ENCODE measurements at places on chromosomes 11 and 22.

GRCh38 chr11:12161603-12162350 lies 51.4 kb downstream of the MICAL2 start:
- DNase-seq: no peak

DNA sequence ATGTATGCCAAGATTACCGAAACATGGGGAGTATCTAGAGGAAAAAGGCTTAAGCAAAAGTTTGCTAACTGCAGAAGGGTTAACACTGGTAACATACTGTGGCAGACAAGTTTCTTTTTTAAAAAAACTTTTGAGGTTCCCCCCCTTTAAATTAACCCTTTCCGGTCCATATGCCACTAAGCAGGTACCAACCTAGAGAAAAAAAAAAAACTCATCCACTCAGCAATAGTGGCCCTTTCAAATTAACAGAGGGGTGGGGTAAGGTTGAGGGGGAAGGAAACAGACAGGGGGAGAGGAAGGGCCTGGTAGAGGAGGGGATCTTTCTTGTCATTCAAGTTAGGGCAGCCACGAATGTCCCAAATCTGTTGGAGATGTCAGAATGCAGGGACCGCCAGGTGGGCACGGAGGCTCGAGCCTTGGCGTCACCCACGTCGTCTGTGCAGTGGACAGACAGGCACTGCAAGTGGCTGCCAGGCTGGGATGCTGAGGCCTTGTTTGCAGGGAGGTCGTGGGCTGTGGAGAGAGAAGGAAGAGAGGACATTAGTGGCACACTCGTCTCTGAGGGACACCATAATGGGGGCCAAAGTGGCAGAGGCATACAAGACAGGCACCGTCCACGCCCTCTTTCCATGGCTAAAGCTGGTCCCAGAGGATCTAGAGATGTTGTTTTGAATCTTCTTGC lies 50.8 kb downstream of the MN1 start:
- no peak for DNase-seq

DNA sequence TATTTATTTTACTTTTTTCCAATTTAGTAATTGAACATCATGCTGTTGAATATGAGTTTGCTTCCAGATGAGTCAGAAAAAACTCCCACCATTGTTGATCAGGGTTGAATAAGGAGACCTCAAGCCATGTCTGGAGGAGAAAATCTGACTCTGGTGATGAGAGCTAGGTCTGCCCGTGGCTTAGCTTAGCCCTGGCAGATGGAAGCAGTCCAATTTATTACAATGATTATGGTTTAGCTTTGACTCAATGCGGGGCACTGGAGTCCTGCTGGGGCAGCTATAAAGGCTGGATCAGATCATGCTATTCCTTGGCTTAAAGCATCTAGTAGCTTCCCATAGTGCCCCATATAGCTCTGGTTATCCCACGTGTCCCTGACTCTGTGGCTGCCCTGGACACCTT lies 506.5 kb downstream of the MN1 start:
- DNase-seq: no peak

- no peak for DNase-seq
Observed at GRCh38 chr22:34781681-34782080, 284.3 kb upstream of the ISX start.

DNA sequence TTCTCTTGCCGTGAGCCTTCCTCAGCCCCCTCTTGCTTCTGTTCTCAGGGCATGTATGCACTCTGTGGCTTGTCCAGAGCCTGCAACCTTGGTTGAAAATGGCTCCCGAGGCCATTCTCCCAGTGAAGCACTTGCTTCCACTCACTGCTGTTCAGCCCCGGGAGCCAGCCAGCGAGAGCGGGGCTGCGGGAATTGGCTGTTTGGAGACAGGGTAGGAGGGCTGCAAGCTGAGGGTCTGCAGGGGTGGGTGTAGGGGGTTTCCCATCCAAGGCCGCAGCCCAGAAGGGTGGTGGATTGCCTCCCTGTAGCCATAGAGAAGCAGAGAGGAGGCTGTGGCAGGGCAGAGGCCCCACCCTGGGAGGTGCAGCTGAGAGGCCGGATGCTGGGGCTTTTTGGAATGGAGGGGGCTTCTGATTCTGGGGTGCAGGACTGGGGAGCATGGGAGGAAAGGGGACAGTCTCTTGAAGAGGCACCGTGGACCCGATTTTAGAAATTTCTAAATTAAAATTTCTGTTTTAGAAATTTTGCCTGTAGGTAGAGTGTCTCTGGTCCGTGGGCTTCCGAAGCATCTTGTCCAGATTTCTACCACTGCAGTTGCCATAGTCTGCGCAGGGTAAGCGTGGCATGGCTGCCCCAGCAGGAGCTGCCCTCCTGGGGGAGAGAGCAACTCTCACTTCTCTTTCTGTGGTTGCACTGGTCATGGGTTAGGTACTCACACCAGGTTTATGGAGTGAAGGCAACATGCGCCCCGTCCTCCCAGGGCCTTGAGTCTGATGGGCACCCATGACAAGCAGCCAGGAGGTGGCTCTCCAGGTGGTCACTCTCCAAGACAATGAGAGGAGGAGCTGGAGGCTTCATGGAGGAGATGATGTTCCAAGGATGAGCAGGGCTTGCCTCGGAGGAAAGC lies 100.2 kb downstream of the TBC1D22A start:
- DNase-seq: no peak

- DNase-seq: no peak
Observed at GRCh38 chr22:38729946-38730345, 24.2 kb downstream of the GTPBP1 start.

- no peak for DNase-seq
Observed at GRCh38 chr11:75582506-75582894, 20.4 kb downstream of the SERPINH1 start.

- no peak for DNase-seq
Observed at GRCh38 chr11:85348945-85349344, 278.2 kb downstream of the DLG2 start.

DNA sequence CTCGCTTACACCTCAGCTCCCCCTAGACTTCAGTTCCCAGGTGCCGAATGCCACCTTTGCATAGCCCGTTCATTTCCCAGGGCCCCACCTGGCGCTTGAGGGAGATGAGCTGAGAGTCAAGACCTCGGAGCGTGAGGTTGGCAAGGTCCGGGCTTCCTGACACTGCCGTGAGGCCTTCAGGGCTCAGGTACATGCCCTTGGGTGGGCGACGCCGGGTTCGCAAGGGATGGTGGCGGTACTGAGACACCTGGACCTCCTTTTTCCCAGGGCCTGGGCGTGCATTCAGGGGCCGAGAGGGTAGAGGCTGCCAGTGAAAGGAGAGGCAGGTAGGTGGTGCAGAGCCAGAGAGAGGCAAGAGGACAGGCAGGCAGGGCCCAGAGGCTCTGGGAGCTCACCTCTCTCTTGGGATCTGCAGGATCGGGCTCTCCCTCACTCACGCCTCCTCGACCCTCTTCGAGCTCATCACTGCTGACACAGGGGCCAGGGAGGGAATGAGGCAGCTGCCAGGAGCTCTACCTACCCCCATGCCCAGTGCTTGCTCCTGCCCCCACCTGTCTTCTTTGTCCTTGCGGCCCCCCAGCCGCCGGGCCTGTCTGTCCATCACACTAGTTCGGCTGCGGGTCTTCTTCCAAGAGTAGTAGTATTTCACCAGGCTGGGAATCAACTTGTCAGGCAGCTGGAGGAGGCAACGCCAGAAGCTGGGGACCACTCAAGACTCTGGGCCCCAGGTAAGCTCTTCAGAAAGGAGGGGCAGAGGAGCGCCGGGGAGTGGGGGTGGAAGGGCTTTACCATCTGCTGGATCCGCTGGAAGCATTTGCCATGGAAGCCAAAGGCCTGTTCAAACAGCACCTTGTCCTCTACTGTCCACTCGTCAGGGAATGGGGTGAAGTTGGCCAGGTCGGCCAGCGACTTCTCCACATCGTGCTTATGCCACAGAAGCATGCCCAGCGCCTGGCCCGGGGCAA lies 2.8 kb downstream of the RCOR2 start:
- no peak for DNase-seq

DNA sequence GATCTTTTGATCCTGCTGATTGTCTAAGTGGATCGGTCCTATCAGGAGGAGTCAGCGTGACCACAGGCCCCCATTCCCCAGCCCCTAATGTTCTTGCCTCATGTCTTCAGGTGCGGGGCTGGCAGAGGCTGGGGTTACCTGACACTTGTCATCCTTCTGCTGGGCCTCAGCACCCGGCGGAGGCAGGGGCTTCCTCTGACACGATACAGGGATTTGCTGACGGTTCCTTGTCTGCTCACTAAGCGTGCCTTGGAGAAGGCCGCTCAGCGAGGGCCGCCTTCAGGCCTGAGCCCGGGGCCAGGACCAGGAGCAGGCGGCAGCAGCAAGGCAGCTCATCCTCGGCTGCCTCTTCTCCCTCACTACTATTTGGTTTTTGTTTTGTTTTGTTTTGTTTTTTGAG lies 45.7 kb upstream of the KCNQ1OT1 start:
- DNase-seq: no peak

GRCh38 chr11:61893981-61894380 lies 2.6 kb upstream of the FADS3 start:
- no peak for DNase-seq

DNA sequence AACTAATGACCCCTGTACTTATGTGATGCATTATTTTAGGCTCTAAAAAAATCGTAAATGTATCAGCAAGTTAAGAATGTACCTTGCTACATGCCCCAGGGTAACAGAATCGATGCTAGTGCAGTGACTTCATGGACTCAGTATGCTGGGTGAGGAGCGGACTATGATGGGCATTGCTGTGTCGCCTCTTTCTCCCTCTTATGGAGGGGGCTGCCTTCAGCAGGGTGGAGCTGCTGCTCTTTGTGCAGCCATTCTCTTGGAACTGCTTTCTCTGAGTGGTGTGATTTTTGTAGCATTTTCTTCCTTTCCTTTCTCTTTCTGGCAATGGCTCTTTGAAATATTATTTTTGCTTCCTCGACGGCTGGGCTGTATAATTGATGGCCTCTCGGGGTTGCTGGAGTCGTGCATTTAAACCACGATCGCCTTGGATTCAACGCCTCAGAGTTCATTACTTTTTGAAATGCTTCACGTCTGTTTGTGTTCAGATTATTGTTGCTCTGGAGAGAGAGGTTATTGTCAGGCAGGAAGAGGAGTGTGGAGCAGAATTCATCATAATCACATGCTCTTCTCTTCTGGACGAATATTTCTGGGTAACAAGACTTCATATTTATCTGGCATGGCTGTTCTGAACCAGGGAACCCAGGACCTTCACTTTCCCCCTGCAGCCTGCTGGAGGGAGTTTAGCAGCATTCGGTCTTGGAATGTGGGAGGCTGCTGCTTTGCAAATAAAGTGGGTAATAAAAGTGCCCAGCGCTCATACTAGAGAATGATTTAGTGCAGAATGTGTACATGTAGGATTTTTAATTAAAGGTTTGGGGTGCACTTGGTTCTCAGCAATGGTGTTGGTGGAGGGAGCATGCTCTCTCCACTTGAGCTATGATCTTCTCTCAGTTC lies 804.2 kb downstream of the NTM start:
- DNase-seq: no peak

- no peak for DNase-seq
Observed at GRCh38 chr11:132610216-132610615, 922.1 kb downstream of the OPCML start.

GRCh38 chr11:65430406-65431217 lies 8.0 kb downstream of the NEAT1 start:
- DNase-seq: no peak

DNA sequence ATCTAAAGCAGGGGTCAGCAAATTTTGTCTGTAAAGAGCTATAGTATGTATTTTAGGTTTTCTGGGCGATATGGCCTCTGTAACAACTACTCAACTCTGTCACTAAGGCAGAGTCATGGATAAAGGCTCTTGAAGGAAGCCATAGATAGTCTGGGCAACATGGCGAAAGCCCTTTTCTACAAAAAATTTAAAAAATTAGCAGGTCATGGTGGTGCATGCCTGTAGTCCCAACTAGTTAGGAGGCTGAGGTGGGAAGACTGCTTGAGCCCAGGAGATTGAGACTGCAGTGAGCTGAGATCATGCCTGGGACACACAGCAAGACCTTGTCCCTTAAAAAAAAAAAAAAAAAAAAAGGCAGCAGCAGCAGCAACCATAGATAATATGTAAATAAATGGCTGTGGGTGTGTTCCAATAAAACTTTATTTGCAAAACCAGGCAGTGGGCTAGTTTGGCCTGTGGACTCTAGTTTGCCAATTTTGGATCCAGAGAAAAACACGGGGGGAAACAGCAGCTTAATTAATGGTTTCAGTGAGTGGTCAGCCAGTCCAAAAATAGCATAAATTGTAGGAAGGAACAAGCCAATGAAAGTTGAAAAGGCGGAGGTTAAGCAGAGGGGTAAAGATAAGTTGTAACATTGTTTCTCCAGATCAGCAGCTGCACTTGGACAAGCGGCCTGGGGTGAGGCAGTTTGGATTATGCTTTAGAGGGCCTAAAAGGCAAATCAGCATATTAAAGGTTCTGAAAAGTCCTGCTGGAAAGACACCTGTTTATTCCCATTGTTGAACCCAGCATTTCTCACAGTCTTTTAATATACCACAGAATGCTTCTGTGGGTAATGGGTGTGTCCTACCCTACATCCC lies 62.6 kb downstream of the KIAA1671 start:
- DNase-seq: no peak

DNA sequence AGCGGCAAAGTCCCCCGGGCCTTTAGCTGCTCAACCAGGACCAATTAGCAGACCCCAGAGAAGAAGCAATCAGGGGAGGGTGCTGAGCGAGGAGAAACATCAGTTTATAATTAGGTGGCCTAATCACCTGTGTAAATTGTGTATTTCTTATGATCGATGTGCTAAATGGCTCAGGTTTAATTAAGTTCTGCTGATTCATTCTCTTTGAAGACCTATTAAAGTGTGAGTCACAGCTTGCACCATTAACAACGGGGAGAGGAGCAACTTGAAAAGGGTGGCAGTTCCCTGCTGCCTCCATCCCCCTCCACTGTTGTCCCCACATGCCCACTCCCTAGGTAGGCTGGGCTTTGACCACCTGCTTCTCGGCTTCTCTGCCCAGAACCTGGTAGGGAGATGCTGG lies 10.7 kb downstream of the ISX start:
- no peak for DNase-seq

GRCh38 chr22:44730022-44730393 lies 22.4 kb upstream of the ARHGAP8 start:
- no peak for DNase-seq

- DNase-seq: no peak
Observed at GRCh38 chr11:118870396-118871343, 13.0 kb upstream of the CXCR5 start.

DNA sequence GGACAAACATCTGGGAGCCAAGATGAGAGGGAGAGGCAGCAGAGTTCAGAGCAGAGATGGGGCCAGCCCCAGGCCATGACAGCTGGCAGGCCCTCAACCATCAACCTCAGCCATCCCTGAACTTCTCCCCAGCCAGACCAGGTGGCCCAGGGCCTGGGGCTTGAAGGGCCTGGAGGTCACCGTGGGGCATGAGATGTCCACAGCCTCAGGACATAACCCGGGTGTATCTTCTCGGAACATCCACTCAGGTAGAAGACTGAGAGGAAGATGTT lies 12.4 kb upstream of the SLC39A13 start:
- DNase-seq: no peak

GRCh38 chr22:21038405-21038804 lies 6.0 kb upstream of the SLC7A4 start:
- no peak for DNase-seq

GRCh38 chr11:27465629-27466028 lies 7.0 kb downstream of the LGR4 start:
- no peak for DNase-seq

GRCh38 chr11:70527429-70528045 lies 129.2 kb downstream of the CTTN start:
- DNase-seq: no peak

Measured in NCI-H446 treated with DMSO at 0.1 percent for 48 hours (cell line).